ENCODE measurements at places on chromosomes 2 and 18. TPM values are rescaled to one million over a fixed set of nuclear protein-coding genes. Genes with fewer than 3 reads are reported as not detected.
A peak's percentile ranks its signal among the peaks of the same experiment; 100 is the strongest.

DNA sequence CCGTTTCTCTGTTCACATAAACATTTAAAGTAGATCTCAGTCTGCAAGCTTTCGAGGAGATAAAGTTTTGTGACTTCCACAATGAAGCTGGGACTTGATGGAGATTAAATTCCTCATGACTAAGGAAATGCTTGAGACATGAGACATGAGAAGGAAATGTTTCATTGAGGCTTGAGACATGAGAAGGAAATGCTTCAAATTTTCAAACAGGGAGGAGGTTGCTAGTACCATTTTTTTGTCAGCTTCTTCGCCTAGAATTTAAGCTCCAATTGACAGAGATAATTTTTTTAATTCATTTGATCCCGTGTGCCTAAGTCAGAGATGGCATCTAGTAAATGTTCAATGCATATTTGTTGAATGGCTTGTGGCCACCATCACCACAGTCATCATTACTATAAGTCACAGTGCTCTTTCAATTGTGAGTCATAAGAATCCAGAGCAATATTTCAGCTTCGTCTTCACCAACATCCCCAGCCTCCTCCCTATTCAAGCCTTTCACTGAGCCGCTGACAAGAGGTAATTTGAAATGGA is 543 bp upstream of the MARCHF4 start:
- no peak for DNase-seq

Gene AGPS
- total RNA-seq = 55.4 TPM

DNA sequence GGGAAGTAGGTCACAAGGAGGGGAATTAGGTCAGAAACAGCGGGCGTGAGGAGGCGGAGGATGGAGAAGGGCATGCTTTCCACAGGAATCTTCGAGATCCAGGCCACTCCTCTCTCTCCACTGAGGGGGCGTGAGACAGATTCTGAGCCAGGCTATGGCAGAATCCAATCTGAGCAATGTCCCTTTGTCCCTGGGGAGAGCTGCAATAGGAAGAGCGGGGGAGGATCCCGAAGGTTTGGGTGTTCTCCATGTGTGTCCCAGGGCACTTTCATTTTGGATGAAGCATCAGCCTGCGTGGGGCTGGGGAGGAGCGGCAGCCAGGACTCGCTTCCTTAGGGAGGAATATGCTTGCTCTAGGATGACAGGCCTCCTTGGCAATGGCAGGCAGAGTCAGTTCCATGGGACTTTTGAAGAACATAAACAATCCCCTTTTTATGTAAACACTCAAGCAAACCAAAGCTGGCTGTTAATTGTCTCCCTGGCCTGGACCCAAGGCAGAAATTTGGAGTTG is 84.0 kb downstream of the LIPG start:
- DNase-seq = peak; percentile 76

Gene REG1B
- not detected for total RNA-seq

Gene MC4R
- total RNA-seq = not detected

GRCh38 chr2:213545964-213546475 is 261.8 kb downstream of the SPAG16 start:
- no peak for DNase-seq

Gene SIX3
- total RNA-seq = not detected

DNA sequence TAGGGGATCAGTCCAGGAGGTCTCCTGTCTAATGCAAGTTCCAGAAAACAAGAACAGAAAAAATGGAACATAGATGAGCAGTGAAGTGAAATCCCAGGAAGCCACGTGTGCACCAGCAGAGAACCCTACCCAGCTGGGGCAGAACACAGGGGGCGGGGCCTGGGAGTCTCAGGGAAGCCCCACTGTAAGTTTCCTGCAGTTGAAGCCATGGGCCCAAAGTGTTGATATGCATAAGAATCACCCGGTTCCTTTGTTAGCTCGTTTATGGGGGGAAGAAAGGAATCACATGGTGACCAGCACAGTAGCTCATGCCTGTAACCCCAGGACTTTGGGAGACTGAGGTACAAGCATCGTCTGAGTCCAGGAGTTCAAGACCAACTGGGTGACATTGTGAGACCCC is 131.3 kb downstream of the INO80D start:
- DNase-seq = no peak

DNA sequence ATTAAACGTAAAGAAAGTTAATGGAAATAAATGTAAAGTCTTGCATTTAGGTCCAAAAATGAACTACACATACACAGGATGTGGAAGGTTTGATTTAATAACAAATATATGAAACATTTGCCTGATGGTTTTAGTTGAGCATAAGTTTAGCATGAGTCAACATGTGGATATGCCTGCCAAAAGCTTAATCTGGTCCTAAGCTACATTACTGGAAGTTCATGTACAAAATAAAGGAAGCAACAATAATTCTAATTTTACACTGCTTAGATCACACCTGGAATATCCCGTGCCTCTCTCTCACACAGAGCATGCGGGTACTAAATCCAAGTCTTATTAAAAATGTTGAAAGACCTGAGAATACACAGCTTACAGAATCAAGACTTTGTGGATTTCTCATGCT is 276.5 kb upstream of the NRP2 start:
- DNase-seq = peak; percentile 52

GRCh38 chr2:42556315-42556890 is 12.0 kb upstream of the MTA3 start:
- no peak for DNase-seq

GRCh38 chr2:64606479-64607363 is 47.0 kb downstream of the SERTAD2 start:
- DNase-seq = peak; percentile 79

Gene CLEC4F
- not detected for total RNA-seq

- DNase-seq = peak; percentile 54
These were observed 1.0 kb upstream of the HDAC4 start for GRCh38 chr2:239401881-239402233.

Gene PARD3B
- 15.9 TPM for total RNA-seq

Gene SGO2
- total RNA-seq = 0.58 TPM

- DNase-seq = no peak
These were observed 685.8 kb upstream of the HS6ST1 start for GRCh38 chr2:129004485-129004884.

Gene KLF7
- total RNA-seq = 32.5 TPM

Gene PFN4
- total RNA-seq = not detected

- no peak for DNase-seq
These were observed 19.1 kb downstream of the EIF2AK3 start for GRCh38 chr2:88608184-88608583.

DNA sequence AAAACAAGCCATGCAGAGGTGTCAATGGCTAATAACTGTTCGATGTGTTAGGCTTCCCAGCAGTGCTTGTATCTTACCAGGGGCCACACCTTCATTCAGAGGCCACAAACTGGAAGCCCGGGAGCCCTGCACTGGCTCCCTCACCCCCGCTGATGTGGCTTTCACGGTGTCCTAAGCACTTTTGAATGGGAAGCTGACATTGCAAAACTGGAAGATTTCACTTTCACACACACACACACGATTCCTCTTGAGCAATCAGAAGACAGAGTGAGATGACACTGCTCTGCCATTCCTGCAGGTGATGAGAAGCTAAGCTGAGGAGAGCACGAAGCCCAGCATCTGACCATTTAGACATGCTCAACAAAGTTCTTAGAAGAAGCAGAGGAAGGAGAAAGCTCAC is 8.6 kb upstream of the ZNF407 start:
- no peak for DNase-seq

- no peak for DNase-seq
These were observed 144.3 kb upstream of the SMAD7 start for GRCh38 chr18:49094979-49095632.

Gene RFX8
- 0.92 TPM for total RNA-seq

Gene PROKR1
- not detected for total RNA-seq

- peak; percentile 70 for DNase-seq
These were observed 10.9 kb downstream of the IGFBP2 start for GRCh38 chr2:216643986-216644659.

Gene DCDC2C
- not detected for total RNA-seq

DNA sequence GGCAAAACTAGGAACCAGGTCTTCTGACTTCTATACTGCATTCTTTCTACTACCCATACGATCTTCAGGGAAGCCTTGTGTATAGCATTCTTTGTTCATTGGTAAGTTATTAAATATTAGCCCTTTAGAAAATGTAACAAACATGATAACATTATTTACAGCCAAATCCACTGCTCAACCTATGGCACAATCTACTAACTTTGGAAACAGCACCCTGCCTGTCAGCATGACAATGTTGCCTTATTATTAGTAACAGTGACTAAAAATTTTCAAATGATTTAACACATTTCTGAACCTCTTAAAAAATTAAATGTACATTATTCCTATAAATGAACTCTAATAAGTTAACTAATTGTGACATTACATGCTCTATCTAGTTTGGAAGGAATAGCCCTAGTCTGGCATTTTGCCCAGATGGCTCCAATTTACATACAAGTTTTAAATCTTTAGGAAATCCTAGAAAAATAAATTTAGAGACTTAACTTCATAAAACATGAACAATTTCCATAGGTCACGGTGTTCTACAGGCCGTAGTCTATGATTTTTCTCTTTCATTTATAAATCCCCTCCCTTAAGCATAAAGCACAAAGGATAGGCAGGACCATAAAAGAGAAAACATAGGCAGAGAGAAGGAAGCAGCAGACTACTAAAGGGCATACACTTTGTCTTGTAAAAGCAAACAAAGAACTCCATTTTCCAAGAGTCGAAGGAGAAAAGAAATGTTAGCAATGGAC is 33.7 kb downstream of the YES1 start:
- DNase-seq = peak; percentile 54

DNA sequence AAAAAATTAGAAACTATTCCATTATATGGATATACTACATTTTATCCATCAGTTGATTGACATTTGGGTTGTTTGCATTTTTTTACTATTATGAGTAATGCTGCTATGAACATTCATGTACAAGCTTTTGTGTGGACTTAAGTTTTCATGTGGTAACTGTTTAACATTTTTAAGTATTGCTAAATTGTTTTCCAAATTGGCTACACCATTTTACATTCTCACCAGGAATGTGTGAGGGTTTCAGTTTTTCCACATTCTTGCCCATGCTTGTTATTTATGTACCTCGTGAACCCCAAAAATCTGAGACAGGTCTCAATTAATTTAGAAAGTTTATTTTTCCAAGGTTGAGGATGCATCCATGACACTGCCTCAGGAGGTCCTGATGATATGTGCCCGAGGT is 3.1 kb upstream of the TXNL4A start:
- no peak for DNase-seq

Gene SP100
- 96.8 TPM for total RNA-seq

Gene HTR2B
- total RNA-seq = not detected
